CD4-positive, alpha-beta T cell treated with Interleukin-21 for 1 hour (primary cell): ENCODE measurements at places on chromosomes 11 and 22.

- DNase-seq: no peak
Observed at GRCh38 chr22:47168441-47168840, 406.0 kb downstream of the TBC1D22A start.

- DNase-seq: no peak
Observed at GRCh38 chr11:114148013-114148382, 88.5 kb downstream of the ZBTB16 start.

DNA sequence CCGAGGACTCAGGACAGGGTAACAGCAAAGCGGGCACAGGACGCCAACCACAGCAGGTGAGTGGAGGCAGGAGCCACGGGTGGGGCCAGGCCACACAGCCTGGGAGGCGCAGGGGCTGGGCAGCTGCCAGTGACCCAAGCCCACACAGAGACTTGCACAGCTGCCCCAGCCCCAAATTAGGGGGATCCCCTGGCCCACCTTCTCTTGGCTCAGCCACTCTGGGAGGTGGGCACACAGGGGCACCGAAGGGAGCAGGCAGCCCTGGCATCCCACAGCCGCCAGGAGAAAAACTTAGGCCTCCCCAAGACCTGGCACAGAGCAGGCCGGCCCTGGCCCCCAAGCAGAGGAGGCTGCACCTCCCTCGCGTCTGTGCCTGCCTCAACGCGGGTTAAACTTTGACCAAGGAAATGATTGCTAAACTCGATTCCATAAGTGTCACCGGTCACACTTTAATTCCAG lies at the start of gene SLC22A12:
SLC22A12 (plus strand) TSS at position 458 of the 459 bp plus-strand sequence. CDS start 337 bp downstream, outside the sequence.
- DNase-seq: no peak

DNA sequence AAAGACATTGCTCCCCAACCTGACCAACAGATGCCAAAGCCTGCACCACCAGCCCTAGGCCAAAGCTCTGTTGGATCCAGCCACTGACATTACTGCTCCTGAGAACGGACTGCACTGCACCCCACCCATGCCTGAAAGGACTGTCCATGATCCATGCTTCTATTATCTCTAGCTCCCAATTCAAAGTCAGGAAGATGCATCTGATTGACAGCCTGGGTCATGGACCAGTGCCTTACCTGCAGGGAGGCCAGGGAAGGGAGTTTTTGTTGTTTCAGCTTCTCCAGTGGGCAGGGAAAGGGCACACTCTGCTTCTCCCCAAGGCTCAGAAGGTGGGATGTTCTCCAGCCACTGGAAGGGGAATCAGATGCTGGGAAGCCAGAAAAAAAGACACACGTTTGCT lies 4.8 kb upstream of the PRDM11 start:
- no peak for DNase-seq

- no peak for DNase-seq
Observed at GRCh38 chr11:120136356-120136755, 1.6 kb downstream of the TRIM29 start.

DNA sequence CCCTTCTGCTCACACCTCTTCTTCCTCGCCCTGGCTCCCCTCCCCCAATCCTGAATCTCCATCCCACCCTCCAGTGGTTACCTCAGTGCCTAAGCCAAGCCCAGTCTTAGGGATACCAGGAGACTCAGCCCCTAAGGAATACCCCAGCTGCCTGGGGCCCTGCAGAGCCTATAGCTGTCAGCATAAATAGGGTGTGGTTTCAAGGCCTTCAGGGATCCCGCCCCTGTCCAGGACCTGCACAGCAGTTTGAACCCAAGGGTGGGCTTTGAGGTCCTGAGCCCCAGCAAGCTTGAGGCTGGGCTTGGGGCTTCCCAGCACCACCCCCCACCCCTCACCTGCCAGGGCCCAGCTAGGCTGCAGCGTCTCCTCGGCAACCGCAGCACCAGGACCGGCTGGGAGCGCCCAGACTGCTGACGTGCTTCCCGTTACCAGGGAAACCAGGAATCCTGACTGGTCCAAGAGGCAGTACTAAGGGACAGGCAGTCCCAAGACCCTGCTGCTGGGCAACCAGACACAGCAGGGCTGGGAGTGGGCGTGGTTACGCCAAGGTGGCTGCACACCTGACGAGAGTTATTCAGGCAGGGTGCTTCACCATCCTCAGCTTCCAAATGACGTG lies 13.7 kb downstream of the APBB1 start:
- no peak for DNase-seq

GRCh38 chr11:76512851-76513653 lies 68.2 kb downstream of the EMSY start:
- DNase-seq: peak; percentile 13

DNA sequence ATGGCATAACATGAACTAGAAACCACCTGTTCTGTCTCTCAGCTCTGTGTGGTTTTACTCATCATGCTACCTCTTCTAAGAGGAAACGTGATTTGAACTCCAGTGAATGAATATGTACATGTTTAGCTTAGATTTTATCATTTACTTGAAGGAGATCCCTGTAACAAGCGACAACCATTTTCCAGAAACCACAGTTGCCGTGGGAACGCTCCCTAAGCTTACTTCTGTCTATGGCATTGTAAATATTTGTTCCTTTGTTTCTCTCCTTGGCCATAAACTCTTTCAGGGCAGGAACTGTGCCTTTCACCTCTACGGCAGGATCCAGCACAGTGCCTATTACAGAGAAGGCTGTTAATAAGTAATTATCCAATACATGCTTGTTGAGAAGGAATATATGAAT lies 17.1 kb upstream of the TPH1 start:
- DNase-seq: no peak

DNA sequence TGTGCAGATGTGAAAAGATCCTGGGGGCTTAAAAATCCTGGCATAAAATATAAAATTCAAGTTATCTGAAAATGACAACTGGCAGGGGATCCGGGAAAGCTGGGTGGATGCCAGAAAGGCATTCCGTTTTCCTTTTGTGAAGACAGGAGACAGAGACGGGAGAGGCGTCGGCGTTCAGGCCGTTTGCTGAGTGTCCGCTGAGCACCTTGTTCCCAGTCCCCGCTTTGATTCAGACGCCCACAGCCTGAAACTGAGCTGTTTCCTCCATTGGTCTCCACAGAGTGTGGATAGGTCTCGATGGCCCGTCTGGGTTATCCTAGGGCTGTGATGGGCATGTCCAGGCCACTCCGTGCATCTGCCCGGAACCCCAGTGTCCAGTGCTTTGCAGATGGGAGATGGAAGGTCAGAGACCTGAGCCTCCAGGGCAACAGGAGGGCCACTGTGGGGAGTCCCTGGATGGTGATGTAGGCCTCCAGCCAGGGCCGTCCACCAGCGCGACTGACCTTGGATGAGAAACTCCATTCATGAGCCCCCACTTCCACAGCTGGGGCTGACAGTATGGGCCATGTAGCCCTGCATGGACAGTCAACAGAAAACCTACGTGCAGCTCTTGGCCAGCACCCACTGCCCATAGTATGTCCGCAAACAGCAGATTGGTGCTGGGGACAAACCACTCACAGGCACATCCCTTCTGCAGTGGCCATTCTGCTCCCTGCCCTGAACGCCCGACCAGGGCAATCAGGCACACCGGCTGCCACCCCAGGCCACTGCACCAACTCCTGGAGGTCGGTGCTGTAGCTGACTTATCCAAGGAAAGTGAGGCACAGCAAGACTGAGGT lies 11.6 kb downstream of the MRGPRF start:
- DNase-seq: no peak

- DNase-seq: no peak
Observed at GRCh38 chr22:43533156-43533530, 121.3 kb downstream of the MPPED1 start.

GRCh38 chr22:23268139-23268712 lies 87.9 kb downstream of the BCR start:
- DNase-seq: no peak
